ENCODE measurements at places on chromosomes 2 and 18. TPM values are rescaled to one million over a fixed set of nuclear protein-coding genes. Genes with fewer than 3 reads are reported as not detected.

Gene CD8B2
- 0.10 TPM for polyA plus RNA-seq

Gene DTNA
- 6.7 TPM for polyA plus RNA-seq

Gene EMILIN1
- 12.1 TPM for polyA plus RNA-seq

Gene MAB21L4
- polyA plus RNA-seq: 254 TPM

Gene RGPD4
- not detected for polyA plus RNA-seq

Gene HMSD
- polyA plus RNA-seq: 0.26 TPM

Gene RAB27B
- 5.7 TPM for polyA plus RNA-seq

Gene MALT1
- polyA plus RNA-seq: 13.5 TPM

Gene KIF1A
- polyA plus RNA-seq: 0.06 TPM

Measured in esophagus (tissue), 2 donors.